ENCODE measurements at places on chromosomes 11 and 22.

GRCh38 chr11:30585125-30585891, 845 bp downstream of the MPPED2 start:
- no peak for DNase-seq

DNA sequence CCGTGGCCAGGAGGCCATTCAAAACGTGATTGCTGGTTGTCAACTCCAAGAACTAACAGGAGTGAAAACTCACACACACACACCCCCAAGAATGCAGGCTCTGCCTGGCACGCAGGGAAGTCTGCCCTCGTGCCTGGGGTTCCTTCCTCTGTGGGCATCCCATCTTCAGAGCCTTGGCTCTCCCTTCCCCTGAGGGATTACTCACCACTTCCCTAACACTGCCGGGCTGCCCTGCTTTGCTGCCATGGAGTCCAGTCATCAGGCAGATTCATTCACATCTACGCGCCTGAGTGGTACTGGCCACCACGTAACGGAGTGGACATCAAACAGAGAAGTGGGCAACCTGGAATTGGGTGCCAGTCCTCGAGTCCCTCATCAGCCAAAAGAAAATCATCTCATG, 120.7 kb upstream of the TMEM45B start:
- no peak for DNase-seq

DNA sequence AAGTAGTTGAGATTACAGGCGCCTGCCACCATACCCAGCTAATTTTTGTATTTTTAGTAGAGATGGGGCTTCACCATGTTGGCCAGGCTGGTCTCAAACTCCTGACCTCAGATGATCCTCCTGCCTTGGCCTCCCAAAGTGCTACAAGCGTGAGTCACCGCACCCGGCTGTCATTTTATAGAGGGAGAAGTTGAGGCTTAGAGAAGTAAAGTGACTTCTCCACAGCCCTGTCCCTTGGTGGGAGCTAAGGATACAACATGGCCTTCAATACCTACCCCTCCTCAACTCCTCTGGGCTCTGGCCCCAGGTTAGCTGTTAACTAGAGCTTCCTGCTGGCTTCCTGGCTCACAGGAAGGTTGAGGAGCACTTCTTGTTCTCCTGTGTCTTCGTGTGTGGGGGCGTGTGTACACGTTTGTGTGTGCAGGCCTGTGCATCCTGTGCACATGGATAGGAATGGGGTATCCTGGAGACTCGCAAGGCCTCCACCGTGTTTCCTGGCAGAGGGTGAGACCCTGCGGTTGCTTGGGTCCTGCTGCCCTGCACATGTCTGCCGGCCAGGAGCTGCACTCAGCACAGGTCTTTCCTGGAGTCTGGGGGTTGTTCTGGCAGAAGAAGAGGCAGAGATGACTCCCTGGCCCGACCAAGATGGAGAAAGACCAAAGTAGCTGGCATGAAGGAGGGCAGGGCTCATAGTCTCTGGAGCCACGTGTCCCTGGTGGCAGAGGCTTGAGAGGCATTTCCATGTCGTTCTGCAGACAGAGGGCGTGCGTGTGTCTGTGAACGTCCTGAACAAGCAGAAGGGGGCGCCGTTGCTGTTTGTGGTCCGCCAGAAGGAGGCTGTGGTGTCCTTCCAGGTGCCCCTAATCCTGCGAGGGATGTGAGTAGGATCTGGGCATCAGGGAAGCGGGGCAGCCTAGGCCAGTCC, 2.4 kb downstream of the SIDT2 start:
- DNase-seq = peak; percentile 22

- no peak for DNase-seq
Observed at GRCh38 chr11:78140392-78141077, 1.1 kb upstream of the ALG8 start.

DNA sequence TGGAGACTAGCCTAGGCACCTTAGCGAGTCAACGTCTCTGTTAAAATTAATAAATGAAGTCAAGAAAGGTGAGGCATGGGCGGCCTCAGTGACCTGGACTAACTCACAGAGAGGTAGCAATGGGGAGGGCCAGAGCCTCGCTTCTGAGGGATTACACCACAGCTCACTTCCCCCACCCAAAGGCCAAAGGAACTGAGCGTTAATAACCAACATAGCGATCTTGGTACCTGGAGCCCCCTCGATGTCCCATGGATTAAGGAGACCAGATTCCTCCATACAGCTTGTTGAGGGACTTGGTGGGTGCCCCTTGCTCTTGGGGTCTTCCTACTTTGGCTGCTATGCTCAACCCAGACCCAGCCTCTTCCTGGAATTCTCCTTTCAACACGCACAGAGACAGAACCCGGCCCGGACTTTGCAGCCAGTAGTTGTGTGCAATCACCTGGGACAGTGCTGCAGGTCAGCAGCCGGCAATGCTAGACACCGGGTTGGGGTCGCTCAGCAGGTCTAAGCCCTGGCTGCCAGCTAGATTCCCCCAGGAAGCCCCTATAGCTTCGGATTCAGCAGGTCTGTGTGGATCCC, 70.6 kb downstream of the BCR start:
- no peak for DNase-seq

DNA sequence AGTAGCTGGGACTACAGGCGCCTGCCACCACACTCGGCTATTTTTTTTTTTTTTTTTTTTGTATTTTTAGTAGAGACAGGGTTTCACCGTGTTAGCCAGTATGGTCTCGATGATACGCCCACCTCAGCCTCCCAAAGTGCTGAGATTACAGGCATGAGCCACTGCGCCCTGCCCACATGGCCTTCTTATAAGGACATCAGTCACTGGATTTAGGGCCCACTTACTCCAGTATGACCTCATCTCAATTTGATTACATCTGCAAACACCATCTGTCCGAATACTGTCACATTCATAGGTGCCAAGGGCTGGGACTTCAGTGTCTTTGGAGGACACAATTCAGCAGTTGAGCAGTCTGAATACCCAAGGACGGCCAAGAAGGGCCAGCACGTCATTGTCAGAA, 8.2 kb upstream of the PRR5 start:
- DNase-seq = no peak

- no peak for DNase-seq
Observed at GRCh38 chr11:60762851-60763691, 6.4 kb downstream of the MS4A15 start.

DNA sequence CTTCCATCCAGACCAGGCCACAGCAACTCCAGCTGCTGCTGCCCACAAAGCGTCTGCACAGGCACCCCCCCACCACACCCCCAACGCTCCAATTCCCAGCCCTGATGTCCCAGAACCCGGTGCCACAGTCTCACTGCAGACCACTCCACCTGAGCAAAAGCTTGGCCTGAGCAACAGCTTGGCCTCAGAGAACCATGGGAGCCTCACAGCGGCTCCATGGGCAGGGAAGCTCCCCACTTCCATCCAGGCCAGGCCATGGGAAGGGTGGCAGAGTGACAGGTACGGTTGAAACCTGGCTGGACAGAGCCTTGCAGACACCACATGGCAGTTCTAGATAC, 13.2 kb downstream of the PLXNB2 start:
- no peak for DNase-seq

GRCh38 chr11:27291954-27292636, 70.9 kb downstream of the CCDC34 start:
- DNase-seq = no peak

DNA sequence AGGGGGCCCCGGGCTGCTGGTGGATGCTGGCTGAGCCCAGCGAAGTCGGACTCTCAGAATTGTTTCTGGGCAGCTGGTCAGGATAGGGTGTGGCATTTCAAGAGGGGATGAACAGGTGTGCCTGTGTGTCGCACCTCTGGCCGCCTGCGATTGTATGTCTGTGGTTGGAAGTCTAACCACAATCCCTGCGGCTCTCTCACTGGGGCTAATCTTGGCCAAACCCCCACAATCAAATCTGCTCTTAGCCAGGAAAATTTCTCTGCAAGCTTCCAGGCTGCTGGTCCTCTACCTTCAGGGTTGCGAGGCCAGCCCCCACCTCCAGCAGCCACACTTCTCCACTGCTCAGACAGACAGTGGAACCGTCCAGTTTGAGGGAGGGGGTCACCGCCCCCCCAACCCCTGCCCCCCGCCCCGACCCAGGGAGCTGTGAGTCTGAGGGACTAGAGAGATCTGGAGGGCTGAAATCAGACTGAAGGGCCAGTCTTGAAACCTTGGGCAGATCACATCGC, 953 bp downstream of the ATG16L2 start:
- no peak for DNase-seq

DNA sequence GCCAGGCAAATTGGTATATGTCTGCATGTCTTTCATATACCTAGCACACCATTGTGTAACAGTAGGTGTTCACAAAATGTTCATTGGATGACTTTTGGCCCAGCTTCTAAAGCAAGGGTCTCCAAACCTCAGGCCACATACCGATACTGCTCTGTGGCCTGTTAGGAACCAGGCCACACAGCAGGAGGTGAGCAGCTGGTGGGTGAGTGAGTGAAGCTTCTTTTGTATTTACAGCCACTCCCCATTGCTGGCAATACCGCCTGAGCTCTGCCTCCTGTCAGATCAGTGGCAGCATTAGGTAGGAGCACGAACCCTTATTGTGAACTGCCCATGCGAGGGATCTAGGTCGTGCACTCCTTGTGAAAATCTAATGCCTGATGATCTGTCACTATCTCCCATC, 836.6 kb downstream of the NTM start:
- no peak for DNase-seq

- no peak for DNase-seq
Observed at GRCh38 chr11:30936491-30936890, 350.3 kb upstream of the MPPED2 start.

GRCh38 chr11:122785031-122785541, 53.2 kb upstream of the CRTAM start:
- no peak for DNase-seq

DNA sequence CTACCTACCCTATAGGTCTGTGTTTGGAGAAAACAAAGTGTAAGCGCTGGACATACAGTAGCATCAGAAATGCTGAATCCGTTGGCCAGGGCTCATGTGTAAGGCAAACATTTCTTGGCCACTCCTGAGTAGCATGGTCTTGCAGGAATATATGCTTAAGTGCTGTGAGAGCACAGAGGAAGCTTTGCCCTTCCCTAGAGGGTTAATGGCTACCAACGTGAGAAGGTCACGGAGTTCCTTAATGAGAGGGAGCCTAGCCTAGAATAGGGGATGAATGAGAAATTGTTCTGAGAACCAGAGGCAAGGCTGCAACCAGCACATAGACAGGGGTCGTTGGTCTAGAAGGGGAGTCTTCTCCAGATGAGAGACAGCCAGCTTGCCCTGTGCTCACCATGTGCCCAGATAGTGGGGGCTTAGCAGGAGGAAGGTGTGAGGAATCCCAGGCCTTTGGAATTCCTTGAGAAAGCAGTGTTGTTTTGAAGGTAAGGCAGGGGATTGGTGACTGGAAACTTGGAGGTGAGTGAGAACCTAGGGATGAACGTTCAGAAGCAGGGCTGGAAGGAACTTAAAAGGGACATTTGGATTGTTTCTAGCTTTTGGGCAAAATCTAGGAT, 29.5 kb downstream of the RCOR2 start:
- DNase-seq = no peak

GRCh38 chr22:21567456-21568346, at the start of gene UBE2L3:
Gene UBE2L3 (plus strand): TSS chr22:21567714. CDS start chr22:21567745, 31 bp downstream.
- DNase-seq = peak; percentile 73

DNA sequence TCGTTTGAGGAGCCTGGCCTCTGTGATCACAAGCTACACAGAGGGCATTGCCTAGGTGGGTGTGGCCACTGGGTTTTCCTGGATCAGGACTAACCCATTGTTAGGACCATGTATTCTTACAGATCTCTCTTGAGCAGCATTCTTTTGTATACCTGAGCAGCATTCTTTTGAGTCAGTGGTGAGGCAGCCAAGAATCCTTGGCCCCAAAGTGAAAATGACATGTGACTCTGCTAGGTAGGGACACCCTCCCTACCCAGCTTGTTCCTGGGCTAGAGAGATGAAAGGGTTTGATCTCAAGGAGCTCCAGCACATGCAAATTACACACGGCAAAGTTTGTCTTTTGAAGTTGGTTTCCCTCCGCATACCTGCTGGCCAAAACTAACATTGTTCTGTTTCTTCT, 55.0 kb upstream of the HORMAD2 start:
- no peak for DNase-seq

DNA sequence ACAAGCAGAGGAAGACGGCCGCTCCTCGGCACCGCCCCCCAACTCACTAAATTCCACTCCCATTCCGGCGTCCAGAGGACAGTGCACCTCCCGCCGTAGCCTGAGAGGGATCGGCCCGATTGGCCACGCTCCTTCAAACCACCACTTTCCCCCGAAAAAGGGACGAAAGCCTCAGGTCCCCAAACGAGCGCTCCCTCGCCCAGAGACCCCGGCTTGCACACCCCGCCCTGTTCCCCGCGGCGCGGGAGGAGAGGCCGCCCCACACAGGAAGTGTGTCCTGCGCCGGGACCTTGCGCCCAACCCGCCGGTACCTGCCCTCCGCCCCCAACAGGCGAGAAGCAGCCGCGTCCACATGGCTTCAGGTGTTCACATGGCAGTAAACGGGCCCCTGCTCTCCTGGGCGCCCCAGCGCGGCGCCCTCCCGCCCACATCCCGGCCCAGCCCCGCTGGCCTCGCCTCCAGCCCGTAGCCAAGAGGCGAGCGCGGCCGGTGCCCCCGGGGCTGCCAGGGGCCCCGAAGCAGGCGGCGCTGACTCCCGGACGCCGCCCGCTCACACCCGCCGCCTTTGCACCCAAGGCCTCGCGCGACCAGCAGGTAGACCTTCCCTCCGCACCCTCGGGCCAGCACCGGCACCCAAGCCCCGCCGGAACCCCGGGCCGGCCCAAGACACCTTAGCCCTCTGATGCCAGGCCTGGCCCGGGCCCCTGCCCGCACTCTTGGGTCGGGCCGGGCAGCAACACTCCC, 849 bp downstream of the TCF20 start:
- peak; percentile 46 for DNase-seq

GRCh38 chr11:22049276-22049675, 143.6 kb upstream of the ANO5 start:
- no peak for DNase-seq

DNA sequence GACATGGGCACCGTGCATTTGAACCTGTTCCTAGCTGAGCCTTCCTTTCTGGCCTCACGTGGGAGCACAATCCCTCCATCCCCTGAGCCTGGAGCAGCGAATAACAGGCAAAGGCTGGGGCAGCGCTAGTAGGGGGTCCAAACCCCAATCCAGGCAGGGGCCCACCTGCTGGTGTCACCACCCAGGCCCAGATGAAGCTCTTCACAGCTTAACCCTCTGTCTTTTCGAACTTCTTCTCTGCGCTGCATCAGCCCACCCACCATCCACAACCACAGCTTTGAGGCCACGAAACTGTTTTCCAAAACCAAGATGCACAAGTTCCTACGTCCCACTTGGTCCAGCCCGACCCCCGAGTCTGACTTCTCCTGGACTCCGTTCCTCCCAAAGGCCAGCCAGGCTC, 11.5 kb downstream of the KCNC1 start:
- DNase-seq = no peak

GRCh38 chr22:46590334-46590733, 29.9 kb upstream of the GRAMD4 start:
- DNase-seq = no peak

- DNase-seq = no peak
Observed at GRCh38 chr11:104198576-104198975, 34.6 kb upstream of the PDGFD start.

DNA sequence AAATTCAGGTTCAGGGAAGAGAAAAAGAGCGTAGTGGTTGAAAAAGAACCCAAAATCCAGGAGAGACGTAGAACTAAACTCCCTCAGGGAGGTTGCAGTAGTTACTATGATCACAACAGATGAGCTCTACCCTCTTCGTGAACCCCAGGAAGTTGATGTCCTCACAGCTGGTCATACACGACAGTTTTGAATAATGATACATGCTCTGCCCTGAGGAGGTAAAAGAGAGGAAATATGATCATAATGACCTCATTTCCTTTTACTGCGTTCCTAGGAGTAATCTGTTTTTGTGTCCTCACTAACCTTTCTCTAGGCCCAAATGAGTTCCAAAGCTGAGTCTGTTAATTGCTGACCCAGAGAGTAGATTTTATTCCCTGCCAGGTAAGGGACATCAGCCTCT, 1.3 kb downstream of the PATE2 start:
- no peak for DNase-seq
